H9 (cell line): ENCODE measurements at places on chromosomes 6 and 20.

DNA sequence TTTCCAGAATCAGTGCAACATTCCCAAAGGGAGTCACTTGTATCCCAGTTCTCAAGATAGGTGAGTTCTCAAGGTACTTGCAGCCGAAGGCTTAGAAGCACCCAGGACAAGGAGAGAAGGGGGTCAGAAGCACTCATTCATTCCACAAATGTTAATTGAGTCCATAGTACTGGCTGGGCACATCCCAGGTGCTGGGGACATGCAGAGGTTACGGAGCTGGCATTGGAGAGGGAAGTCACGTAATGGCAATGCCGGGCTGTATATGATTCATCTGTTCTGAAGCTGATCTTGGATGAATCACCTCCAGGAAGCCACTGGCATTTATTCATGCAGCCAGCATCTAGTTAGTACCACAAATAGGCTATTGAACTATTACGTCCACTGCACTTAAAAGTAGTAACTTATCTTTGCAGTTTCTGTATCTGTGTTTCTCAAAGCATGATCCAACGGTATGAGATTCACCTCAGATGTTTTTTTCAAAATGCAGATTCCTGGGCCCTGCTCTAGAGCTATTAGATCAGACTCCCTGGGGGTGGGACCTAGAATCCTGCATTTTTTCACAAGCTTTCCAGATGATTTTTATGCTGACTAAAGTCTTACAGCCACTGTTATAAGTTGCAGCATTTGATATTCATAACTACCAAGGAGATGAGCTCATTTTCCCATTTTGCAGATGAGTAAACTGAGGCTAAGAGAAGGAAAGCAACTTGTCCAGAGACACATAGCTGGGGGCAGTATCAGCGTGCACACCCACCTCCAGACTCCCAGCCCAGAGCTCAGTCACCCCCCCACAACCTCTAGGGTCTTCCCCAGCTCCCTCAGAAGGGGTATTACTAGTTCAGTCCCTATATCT lies 44.1 kb upstream of the ID1 start:
- no peak for DNase-seq

- DNase-seq, result no peak
Observed at GRCh38 chr6:151196555-151196954, 43.2 kb upstream of the AKAP12 start.

DNA sequence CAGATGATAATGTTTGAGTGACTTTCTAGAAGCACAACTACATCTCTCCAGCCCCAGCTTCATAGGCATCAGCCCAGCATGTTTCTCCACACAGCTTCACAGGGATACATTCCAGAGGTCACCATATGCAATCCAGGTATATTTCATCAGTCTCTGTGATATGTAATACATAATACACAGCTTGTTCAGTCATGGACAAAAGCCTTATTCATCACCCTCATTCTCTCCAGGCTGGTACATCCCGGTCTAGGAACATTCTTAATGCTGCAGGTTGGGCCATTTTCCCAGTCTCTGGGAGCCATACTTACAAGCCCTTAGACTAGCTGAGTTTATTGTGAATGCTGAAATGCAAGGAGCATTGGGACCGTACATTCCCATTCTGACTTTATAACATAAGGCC lies 169.4 kb downstream of the TMEM200A start:
- no peak for DNase-seq

DNA sequence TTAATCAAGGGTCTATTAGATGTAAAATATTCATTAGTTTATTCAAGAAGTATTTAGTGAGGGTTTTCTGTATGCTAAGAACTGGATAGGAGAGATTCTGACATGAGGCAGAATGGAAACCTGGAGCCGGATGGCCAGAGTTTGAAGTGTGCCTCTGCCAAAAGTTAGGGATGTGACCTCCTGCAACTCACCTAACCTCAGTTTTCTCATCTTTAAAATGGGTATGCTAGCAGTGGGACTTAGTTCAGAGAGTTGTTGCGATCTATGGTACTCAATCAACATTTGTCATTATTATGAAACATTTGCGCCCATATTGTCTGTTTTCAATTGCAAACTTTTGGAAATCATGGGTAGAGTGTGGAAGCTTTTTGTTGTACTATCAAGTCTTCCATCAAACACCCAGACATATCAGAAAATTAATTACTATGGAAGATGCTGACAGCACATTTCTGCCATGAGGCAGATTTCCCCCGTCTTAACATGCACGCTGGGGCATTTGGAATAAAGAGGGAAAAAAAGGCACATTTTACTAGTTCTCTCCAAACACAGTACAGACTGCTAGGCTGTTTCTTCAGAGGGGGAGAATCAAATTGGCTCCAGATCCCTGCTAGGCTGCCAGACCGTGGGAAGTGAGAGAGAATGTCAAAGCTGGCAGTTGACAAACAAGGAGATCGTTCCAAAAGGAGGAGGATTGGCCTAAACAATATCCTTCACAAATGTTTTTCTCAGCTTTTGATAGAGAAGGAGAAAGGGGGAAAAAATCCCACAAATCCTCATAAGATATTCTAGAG lies 205.3 kb upstream of the TSHZ2 start:
- no peak for DNase-seq

DNA sequence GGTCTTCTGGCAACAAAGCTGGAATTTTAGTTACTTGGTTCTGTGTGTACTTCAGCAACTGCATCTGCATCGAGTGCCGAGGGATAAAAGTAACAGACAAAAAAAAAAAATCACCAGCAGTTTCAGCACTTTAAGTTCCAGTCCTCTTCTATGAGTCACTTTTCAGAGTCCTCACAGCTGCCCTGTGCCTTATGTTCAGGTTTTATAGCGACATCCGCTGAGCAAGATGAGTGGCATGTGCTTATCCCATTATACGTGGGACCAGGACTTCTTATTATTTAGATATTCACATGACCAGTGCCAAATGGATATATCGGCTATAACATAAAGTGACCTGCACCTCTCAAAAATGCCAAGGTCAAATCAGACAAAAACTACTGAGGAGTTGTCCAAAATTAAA lies 242.9 kb downstream of the FOXA2 start:
- no peak for DNase-seq

DNA sequence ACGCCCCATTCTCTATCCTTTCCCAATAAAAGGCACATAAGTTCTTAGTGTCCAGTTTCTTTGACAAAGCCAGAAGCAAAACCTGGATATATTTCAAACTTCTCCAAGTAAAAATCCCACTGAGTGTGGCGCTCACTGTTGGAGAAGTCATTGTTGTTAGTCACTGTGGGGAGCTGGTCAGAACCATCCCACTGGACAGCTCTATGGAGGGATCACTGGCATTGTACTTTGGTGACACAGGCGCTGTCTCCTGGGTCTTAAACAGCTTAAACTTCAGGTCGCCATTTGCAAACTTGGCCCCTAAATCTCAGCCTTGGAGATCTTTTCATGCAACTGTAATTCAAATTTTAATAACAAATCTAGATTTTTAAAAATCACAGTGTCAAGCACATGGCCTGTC lies 111.5 kb upstream of the SLC24A3 start:
- no peak for DNase-seq

DNA sequence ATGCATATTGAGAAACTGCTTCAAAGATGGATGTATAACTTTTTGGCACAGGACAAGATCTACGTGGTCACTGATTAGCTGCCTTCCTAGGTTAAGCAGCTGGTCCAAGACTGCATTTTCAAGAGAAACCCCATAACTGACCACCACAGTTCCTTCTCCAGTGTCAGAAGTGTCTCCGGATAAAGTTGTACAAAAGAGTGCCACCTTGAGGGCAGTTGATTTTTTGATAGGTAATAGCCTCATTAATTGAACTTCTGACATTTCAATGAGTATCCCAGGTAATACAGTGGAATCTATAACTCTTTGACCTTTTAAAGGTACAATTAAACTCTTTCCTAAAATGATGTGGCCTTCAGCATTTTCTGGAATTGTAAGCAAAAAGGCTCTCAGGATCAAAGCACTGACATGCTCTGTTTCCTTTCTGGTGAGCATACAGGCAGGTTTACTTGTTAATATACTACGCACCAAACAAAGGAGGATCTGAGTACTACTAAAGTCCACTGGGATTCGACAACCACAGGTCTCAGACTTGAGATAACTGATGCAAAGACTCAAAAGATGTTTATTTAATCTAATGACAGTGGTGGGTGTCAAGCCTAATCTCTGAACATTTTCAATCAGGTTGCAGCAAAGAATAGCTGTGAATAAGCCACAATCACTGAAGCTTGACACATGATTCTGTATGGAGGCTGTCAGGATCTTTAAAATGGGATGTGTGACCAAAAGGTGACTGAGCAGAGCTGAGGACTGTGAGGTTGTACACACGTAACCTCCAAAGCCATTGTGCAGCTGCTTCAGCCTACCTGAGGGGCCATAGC lies 21.2 kb downstream of the MKKS start:
- DNase-seq, result no peak

DNA sequence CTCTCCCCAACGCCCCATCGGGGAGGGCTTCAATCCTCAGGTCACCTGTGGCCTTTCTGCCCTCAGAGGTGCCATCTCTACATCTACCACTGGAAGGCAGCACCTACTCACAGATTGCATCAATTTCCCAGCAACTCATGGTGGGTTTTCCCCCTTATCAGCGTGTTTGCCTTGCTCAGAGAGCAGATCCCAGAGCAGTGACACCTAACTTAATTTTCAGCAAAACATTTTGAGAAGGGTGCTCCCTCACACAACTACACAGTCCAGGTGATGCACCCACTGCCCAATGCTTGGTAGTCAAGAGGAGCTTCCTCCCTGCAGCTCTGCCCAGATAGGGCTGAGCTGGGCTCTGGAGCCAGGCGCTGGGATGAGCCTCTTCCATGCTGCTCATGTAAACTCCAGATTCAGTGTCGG lies 48.2 kb downstream of the PLG start:
- DNase-seq, result peak; percentile 81

GRCh38 chr20:32510120-32510600 lies 75.0 kb downstream of the NOL4L start:
- peak; percentile 27 for DNase-seq

DNA sequence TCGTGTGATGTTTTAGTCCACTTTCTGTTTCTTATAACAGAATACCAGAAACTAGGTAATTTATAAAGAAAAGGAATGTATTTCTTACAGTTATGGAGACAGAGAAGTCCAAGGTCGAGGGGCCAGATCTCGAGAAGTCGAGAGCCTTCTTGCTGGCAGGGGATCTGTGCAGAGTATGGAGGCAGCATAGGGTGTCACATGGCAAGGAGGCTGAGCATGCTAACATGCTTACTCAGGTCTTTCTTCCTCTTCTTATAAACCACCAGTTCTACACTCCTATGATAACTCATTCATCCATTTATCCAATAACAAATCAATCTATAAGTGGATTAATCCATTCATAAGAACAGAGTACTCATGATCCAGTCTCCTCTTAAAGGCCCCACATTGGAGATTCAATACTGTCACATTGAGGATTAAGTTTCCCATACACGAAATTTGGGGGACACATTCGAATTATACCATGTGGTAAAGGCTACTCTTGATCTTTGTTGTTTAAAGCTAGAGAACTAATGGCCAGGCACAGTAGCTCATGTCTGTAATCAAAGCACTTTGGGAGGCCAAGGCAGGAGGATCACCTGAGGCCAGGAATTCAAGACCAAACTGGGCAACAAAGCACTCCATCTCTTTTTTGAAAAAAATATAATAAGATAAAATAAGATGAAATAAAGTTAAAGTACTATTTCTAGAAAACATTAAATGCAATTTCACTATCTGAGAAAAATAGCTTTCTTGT lies 2.1 kb downstream of the GOPC start:
- DNase-seq, result no peak
